A549 treated with AZD2906 at 1 μM for 4 hours (cell line): ENCODE measurements at places on chromosomes 16 and 17. TPM values are rescaled to one million over a fixed set of nuclear protein-coding genes. Genes with fewer than 3 reads are reported as not detected.

The PRPSAP2 gene
- total RNA-seq: 37.7 to 41.1 TPM (median 38.7 TPM) in 5 replicates

The DNAI2 gene
- total RNA-seq: 0.03 to 0.10 TPM in 2 of 5 replicates, not detected in the others

The SEC14L5 gene
- 0.01 to 0.03 TPM (median 0.03 TPM) in 5 replicates for total RNA-seq

The CCL7 gene
- 0.11 to 0.25 TPM (median 0.22 TPM) in 5 replicates for total RNA-seq

The ATP2A1 gene
- total RNA-seq: 1.3 to 5.2 TPM (median 1.5 TPM) in 5 replicates

The ZNF469 gene
- total RNA-seq: 6.2 to 7.5 TPM (median 7.0 TPM) in 5 replicates

The RGS11 gene
- 2.9 to 4.9 TPM (median 4.4 TPM) in 5 replicates for total RNA-seq

The ATF7IP2 gene
- 9.6 to 10.9 TPM (median 10.1 TPM) in 5 replicates for total RNA-seq

The ELOB gene
- total RNA-seq: 453 to 554 TPM (median 517 TPM) in 5 replicates

The TBX6 gene
- total RNA-seq: 0.14 to 0.31 TPM (median 0.30 TPM) in 5 replicates

The BCO1 gene
- 0.66 to 1.4 TPM (median 0.82 TPM) in 5 replicates for total RNA-seq

The EVPLL gene
- not detected in 5 replicates for total RNA-seq

The DERL2 gene
- 90.6 to 112 TPM (median 107 TPM) in 5 replicates for total RNA-seq

The BEAN1 gene
- total RNA-seq: 5.0 to 6.7 TPM (median 5.7 TPM) in 5 replicates

The RAI1 gene
- 38.3 to 41.0 TPM (median 40.1 TPM) in 5 replicates for total RNA-seq

The TK1 gene
- total RNA-seq: 237 to 293 TPM (median 246 TPM) in 5 replicates

The TOB1 gene
- 74.4 to 94.1 TPM (median 81.0 TPM) in 5 replicates for total RNA-seq

The CCL8 gene
- not detected in 5 replicates for total RNA-seq

The NTN1 gene
- 0.46 to 0.85 TPM (median 0.58 TPM) in 5 replicates for total RNA-seq

The KRT27 gene
- not detected in 5 replicates for total RNA-seq

The ITGAX gene
- 0.86 to 1.4 TPM (median 1.1 TPM) in 5 replicates for total RNA-seq

The TBC1D3B gene
- 1.8 to 3.6 TPM (median 3.1 TPM) in 5 replicates for total RNA-seq

The CXCL16 gene
- 12.9 to 17.1 TPM (median 15.5 TPM) in 5 replicates for total RNA-seq
